ENCODE measurements at places on chromosomes 6 and 20.

DNA sequence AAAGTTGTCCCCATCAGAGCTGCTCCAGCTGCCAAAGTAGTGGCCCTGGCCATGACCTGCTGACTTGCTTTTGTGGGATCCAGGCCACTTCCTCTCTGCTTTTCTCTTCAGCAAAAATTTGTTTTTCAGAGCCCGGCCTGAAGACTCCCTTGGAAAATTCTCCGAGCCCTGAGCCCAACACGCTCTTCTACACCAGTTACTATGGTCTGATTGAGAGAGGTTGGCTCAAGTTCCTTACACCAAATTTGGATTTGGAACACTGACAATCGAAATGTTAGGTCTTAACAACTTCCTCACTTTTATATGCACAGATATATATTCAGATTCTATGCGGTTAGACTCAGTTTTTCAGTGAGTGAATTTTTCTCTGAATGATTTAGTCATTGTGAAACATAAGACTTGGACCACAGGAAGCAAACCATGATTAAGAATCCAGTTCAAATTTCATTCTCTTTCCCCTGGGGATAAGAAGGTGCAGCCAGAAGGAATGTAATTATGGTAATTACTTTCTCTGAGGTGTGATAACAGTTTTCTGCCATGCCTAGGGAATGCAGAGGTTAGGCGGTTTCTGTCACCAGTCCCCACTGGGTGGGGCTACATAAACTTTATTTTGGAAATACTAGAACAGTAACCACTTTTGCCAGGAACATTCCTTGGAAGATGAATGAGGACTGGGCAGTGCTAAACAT is 365.2 kb downstream of the SYNE1 start:
- no peak for DNase-seq

DNA sequence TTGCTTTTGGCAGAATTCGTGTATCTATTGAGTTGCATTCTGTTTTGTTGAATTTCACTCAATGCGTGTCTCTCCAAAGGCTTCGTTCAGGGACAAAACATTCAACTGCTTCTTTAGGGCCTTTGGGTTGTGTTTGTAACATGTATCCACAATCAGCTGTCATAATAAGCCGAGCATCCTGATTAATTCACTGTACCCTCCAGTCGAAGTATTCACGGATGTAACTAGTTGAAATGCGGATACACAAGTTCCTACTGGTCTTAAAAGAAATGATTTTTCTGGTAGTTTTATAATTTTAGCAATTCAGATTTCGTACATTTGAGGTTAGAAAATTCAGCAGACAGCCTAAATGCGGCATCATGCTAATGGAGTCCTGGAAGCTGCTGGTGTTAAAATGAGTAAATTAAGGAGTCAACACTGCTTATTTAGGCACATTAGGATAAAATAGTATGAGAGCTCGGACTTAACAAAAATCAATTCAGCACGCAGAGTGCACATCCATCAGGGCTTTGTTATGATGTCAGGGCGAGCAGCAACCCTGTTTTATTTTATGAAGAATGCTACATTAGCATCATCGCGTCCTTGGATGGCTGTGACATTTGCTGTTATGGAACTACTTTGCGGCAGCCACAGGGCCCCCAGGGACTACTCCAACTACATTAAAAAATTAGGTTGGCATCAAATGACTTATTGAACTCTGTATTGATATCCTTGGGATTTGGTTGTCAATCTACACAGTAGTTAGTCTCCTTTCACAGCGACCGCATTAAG is 489.3 kb upstream of the FLRT3 start:
- no peak for DNase-seq

DNA sequence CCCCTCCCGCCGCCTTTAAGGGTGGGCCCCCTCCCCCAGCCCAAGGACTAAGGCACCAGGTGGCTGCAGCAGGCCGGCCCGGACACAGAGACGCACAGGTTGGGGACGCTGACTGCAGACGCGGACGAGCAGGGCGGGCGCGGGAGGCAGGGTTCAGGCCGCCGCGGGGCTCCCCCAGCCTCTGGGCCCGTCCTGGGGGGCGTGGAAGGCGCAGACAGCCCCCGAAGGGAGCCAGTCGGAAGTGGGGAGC is 9.3 kb downstream of the DUSP15 start:
- peak; percentile 87 for DNase-seq

- DNase-seq, result no peak
Observed at GRCh38 chr6:137754366-137754765, 112.7 kb upstream of the TNFAIP3 start.

DNA sequence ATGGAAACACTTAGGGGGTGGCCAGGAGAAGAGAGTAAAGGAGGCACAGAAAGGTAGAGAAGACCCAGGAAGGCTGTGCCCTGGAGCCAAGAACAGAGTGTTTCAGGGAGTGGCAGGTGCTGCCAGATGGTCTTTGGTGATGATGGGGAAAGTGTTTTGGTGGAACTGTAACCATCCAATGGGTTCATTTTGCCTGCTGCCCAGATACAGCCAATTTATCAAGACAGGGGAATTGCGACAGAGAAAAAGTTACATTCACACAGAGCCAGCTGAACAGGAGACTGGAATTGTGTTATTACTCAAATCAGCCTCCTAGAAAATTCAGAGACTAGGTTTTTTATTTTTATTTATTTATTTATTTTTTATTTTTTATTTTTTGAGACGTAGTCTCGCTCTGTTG is 5.2 kb downstream of the ZNF341 start:
- no peak for DNase-seq

DNA sequence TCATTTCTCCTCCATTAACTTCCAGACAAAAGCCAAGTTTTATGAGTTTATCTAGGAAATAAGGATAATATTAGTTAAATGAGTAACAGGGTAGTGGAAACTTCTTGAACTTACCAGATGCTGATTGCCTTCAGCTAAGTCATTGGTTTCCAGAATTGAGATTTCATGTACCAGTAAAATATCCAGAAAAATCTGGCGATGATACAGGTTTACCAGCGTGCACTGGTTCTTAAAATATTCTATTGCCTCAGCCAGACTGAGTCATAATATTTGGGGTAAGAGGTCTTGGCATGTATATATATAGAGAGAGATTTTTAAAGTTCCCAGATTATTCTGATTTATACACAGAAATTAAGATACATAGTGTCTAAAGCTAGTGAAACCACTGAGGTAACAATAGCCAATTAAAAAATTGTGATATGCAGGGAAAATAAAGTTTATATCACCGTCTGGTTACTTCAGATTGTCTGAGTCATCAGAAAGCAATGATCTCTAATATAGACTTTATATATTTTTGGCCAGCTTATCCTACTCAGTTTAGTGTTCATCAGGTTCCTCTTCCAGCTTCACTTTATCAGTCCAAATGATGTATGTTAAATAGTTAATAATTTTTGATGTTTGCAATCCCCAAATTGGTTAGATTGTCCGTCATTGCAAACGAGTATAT is 39.5 kb upstream of the SDHAF4 start:
- no peak for DNase-seq

DNA sequence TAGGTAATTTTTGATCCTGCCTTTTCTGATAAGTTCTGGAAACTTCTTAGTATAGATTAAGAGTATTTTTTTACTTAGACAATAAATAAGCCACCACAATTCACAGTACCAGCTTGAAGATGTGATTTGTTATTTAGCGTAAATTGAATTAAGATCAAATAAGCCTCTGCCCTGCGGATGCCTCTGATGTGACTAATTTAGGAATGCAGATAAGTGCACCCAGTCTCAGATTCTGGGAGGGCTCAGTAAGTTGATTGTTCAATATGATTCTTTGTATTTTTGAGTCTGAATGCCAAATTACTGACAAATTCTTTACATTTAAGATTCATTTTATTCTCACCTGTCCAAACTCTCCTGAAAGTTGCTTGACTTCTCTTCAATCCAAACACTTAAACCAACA is 147.5 kb downstream of the THBS2 start:
- DNase-seq, result no peak

GRCh38 chr20:25546048-25546447 is 39.3 kb downstream of the NINL start:
- peak; percentile 1 for DNase-seq

DNA sequence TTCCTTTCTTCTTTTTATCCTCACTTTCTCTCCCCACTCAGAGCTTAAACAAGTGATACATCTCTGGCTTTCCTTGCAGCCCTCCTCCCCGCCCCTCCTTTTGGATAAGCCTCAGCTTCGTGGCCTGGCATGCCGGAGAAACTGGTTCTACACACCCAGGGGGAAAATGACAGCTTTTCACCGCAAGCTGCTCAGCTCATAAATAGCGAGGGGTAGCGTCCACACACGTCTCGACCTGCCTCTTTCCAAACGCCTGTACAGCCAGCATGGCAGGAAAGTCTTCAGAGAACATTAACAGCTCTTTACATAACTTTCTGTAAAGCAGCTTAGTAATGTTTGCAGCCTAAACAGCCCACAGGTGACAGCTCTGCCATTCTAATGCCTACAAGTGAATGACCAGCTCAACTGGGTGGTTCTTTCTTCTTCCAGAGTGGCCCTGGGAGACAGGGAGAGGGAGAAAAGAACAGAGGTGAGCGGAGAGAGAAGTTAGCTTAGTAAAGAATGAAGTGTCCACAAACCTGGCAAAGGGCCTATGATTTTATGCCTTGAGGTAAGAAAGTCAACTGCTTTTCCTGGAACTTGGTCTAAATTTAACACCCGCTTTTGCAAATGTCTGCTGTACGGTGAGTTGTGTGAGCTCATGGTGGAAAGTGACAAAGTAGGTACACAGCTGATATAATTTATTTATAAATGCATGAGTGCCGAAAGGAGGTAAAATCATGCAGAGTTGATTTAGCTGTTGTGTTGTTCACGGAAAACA is 251.5 kb downstream of the TFAP2A start:
- DNase-seq, result peak; percentile 69

GRCh38 chr6:106142876-106143431 is 56.8 kb downstream of the PRDM1 start:
- no peak for DNase-seq

- no peak for DNase-seq
Observed at GRCh38 chr6:4224067-4224978, 88.9 kb upstream of the ECI2 start.

DNA sequence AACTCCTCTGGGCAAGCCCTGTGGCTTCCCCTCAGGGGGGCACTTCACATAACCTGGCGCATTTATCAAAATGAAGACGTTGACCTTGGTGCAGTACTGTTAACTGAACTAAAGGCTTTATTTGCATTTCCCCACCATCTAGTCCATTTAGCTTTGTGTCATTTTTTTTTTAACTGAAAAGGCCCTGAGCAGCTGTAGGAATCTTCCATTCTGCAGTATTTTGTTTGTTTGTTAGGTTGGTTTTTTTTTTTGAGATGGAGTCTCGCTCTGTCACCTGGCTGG is 10.7 kb downstream of the TMEM181 start:
- peak; percentile 41 for DNase-seq

DNA sequence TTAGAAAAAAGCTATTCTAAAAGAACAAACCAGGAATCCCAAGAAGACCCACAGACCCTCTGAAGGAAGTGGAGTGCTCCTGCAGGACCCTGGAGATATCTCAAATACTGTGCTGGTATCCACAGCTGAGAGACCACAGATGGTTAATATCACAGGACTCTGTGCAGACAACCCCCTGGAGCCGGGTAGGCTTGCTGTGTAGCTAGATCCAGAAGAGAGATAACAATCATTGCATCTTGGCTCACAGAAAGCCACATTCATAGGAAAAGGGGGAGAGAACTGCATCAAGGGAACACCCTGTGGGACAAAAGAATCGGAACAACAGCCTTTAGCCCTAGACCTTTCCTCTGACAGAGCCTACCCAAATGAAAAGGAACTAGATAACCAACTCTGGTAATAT is 689.5 kb downstream of the PHF3 start:
- DNase-seq, result no peak

- DNase-seq, result no peak
Observed at GRCh38 chr20:11712639-11713160, 205.0 kb upstream of the BTBD3 start.

- no peak for DNase-seq
Observed at GRCh38 chr6:24078200-24078599, 47.8 kb upstream of the NRSN1 start.

- DNase-seq, result no peak
Observed at GRCh38 chr6:116139917-116140316, 14.0 kb upstream of the COL10A1 start.

GRCh38 chr6:89792881-89793280 is 26.7 kb downstream of the MDN1 start:
- DNase-seq, result no peak

DNA sequence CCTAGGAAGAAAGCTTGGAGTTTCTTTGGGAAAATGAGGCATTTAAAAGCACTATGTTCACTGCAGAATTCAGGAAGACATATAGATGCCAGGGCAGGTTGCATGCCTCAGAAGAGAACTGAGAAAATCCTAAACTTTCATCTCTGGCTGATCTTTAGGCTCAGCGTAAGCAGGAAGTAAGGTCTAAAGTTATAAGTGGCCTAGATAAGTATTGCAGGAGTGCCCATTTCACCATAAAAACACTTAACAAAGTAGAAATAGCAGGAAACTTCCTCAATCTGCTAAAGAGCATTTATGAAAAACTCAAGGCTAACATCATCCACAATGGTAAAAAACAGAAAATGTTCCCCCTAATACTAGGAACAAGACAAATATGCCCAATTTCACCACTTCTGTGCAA is 320.3 kb downstream of the BMP2 start:
- no peak for DNase-seq

GRCh38 chr6:10643201-10643651 is 51.2 kb downstream of the C6orf52 start:
- no peak for DNase-seq

- DNase-seq, result no peak
Observed at GRCh38 chr20:2132461-2132901, 30.9 kb downstream of the STK35 start.

- no peak for DNase-seq
Observed at GRCh38 chr6:111417946-111418345, 65.1 kb downstream of the REV3L start.

- DNase-seq, result no peak
Observed at GRCh38 chr6:157984686-157985225, 3.1 kb downstream of the SYNJ2 start.

- DNase-seq, result no peak
Observed at GRCh38 chr6:129282019-129282418, 399.1 kb downstream of the LAMA2 start.

DNA sequence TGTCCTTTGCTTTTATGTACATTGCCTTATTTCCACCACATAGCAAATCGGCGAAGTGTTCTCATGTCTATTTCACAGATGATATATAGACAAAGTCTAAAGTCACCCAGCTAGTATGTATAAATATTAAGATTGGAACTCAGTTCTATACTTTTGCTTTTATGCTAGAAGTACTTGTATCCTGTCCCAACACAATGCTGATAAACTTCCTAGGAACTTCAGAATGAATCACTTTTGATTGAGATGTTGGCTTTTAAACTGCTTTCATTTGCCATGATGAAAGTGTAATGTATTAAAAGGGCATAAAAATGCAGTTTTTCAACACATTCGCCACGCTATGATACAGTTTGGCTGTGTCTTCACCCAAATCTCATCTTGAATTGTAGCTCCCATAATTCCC is 50.8 kb downstream of the GCLC start:
- no peak for DNase-seq

- no peak for DNase-seq
Observed at GRCh38 chr6:30507849-30508827, 18.8 kb downstream of the HLA-E start.

- DNase-seq, result no peak
Observed at GRCh38 chr6:30175765-30176164, 12.4 kb downstream of the TRIM15 start.

GRCh38 chr6:36123270-36124139 is 6.8 kb upstream of the MAPK13 start:
- DNase-seq, result peak; percentile 65

GRCh38 chr6:42226645-42227143 is 9.0 kb upstream of the MRPS10 start:
- no peak for DNase-seq
